ENCODE measurements at places on chromosomes 6 and 20. TPM values are rescaled to one million over a fixed set of nuclear protein-coding genes. Genes with fewer than 3 reads are reported as not detected.

ZC3H12D gene
- 1.1 TPM for total RNA-seq

GRCh38 chr6:100240798-100241197, 223.9 kb downstream of the SIM1 start:
- no peak for DNase-seq

DNA sequence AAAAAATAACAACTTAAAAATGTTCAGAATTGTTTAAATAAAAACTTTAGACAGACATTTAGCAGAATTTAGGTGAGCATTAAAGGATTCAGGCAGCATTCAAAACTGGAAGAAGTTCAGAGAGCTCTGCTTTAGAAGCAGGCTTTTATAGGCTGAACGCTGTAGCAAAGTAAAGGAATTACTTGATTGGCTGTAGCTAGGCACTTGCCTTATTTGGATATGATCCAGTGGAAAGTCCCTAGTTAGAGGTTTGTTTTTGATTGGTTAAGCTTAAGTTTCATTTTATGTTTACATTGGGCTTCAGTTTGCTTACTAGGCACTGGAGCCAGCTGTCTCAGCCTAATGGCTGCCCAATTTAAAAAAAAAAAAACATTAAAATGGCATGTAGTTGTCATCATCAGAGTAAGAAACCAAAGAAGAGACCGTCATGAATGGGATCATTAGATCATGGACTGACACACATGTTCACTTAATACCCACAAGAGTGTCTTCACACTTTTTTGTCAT, 65.1 kb downstream of the CBFA2T2 start:
- DNase-seq, result no peak

DNA sequence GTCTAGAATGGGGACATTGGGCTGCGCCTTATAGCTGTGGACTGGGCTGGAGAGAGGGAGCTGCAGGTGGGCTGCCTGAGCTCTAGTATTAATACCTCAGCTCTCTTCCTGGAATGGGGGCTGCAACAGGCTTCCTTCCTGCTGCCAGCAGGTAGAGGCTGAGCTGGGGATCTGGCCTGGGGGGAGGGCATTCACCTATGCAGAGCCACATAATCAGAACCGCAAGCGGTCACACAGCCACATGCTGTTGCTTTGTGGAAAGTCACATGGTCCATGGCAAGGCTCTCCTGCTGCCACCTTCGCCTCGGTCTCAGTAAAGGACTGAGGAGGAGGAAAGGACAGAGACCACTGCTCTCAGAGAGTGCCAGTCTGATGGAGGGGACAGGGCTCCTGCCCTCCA, 35.7 kb downstream of the ITPR3 start:
- no peak for DNase-seq

GRCh38 chr20:63635431-63636141, 8.7 kb upstream of the GMEB2 start:
- DNase-seq, result no peak

DNA sequence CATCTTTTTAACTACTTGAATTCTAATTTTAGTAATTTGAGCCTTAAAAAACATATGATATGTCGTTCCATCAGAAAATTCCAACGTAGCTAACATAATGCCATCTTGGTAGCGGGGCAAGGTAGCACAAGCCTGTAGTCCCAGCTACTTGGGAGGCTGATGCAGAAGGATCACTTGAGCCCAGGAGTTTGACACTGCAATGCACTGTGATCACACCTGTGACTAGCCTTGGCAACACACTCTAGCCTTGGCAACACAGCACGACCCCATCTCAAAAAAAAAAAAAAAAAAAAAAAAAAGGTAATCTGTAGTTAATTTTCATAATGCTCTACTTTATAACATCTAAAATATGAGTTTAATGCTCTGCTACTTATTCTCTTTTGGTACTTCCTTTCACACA, 6.7 kb downstream of the BCLAF1 start:
- DNase-seq, result no peak

DNA sequence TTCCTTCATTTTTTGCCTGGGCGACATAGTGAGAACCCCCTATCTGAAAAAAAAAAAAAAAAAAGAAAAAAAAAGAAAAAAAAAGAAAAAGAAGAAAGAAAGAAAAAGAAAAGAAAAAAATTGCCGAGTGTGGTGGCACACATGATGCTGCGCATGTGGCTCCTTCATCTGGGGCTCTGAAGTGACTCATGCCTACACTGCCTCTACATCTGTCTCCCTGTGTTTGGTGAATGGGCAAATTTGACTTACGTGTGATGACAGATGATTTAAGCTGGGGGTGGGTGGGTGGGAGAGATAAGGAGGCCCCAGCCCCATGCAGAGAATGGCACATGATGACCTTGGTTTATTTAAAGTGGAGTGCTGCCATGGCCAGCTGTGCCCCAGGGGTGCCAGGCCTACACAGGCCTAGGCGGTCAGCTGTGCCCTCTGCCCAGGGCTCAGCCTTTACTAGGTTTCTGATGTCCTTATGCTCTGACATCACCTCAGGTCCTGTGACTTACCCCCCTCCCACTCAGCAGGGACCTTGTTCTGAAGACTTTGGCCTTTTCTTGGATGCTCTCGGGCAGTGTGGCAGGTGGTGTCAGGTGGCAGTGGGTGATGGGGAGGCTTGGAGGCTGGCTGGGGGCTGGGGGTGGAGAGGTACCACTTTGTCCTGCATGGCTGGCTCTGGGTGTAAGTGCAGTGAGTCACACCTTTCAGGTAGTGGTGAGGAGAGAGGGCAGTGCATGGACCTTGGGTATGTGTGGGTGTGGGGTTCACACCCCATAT, 41.1 kb downstream of the VEGFA start:
- DNase-seq, result no peak
